ENCODE measurements at places on chromosomes 3 and 15. TPM values are rescaled to one million over a fixed set of nuclear protein-coding genes. Genes with fewer than 3 reads are reported as not detected.

The TMCO5A gene
- total RNA-seq: not detected

The BFSP2 gene
- total RNA-seq: not detected

The SPINK8 gene
- not detected for total RNA-seq

The ADAMTS9 gene
- total RNA-seq: 0.16 TPM

Data from bronchial smooth muscle cell (primary cell).